ENCODE measurements at places on chromosomes 6 and 20. TPM values are rescaled to one million over a fixed set of nuclear protein-coding genes. Genes with fewer than 3 reads are reported as not detected.
A peak's percentile ranks its signal among the peaks of the same experiment; 100 is the strongest.

DNA sequence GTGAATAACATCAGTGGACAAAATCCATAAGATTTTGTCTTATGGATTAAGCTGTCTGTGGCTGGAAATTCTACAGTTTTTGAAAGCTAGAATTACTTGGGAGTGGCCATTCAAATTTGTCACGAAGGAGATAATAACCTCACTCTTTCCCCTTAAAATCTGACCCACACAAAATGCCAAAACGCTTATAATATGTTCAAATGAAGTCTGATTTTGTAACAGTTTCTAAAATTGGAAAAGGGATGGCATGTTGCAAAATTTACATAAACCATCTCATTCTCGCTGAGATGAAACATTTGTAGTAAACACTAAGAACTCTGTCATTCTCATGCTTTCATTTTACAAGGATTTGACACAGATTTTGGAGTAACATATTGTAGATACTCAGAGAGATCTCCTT is 112.7 kb downstream of the GJA1 start:
- H3K27ac ChIP-seq = no peak overlapping the region
- H3K27me3 ChIP-seq = no peaks in the 10 kb centered on the region

The SSTR4 gene
- polyA plus RNA-seq = not detected

- peaks cover 74% of the 10 kb centered on the region for H3K4me1 ChIP-seq
- peaks cover 4% of the 10 kb centered on the region for H3K36me3 ChIP-seq
- DNase-seq = peak; percentile 85
- no peak overlapping the region for H3K4me3 ChIP-seq
- H3K27ac ChIP-seq = peak overlapping the region; percentile 1
Observed at GRCh38 chr6:35024551-35025054, 116.5 kb downstream of the TCP11 start.

GRCh38 chr20:39568109-39568508 is 606.0 kb downstream of the DHX35 start:
- no peaks in the 10 kb centered on the region for H3K4me1 ChIP-seq
- no peak overlapping the region for H3K4me3 ChIP-seq
- no peaks in the 10 kb centered on the region for H3K36me3 ChIP-seq
- no peaks in the 10 kb centered on the region for H3K27me3 ChIP-seq
- H3K27ac ChIP-seq = no peak overlapping the region

DNA sequence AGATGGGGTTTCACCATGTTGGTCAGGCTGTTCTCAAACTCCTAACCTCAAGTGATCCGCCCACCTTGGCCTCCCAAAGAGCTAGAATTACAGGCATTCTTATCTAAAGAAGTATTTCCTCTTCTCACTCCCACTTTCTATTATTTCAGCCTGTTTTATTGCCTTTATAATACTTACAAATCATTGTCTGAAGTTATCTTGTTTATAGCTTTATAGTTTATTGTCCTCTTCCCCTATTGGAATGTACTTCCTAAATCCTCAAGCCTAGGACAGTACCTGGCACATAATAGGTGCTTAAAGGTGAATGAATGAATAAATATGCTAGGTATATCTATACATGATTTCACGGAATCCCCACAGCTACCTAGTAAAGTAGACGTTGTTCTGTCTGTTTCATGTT is 37.8 kb upstream of the RNF182 start:
- no peak overlapping the region for H3K27ac ChIP-seq
- H3K27me3 ChIP-seq = no peaks in the 10 kb centered on the region
- no peaks in the 10 kb centered on the region for H3K36me3 ChIP-seq

The APCDD1L gene
- 0.27 TPM for polyA plus RNA-seq

DNA sequence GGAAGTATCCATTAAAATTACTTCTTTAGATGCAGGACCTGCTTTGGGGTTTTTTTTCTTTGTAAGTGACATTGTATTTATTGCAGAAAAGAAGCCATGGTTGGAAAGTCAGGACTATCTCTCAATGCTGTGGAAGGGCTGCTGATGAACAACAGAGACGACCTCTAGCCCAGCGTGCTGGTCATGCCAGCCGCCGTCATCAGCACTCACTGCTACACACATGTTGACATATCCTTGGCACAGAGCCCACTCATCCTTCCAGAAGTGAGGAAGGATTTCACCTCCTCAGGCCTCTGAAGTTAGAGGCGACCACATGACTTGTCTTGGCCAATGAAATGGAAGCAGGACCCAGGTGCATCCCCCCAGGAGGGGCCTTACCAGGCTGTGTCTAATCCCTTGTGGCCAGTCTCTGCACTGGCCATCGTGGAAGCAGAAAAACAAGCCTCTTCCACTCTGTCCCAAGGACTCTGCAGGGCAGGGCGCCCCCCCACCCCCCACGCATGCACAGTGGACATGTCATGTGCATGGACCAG is 343.5 kb downstream of the TAF4 start:
- no peak overlapping the region for H3K27ac ChIP-seq
- no peak for DNase-seq
- H3K4me1 ChIP-seq = no peaks in the 10 kb centered on the region
- H3K27me3 ChIP-seq = no peaks in the 10 kb centered on the region
- no peaks in the 10 kb centered on the region for H3K36me3 ChIP-seq
- H3K4me3 ChIP-seq = no peak overlapping the region

GRCh38 chr6:7624796-7625710 is 35.1 kb downstream of the SNRNP48 start:
- no peaks in the 10 kb centered on the region for H3K27me3 ChIP-seq
- H3K4me3 ChIP-seq = no peak overlapping the region
- H3K4me1 ChIP-seq = peaks cover 7% of the 10 kb centered on the region
- no peak for DNase-seq
- no peaks in the 10 kb centered on the region for H3K36me3 ChIP-seq
- H3K27ac ChIP-seq = no peak overlapping the region

The SEC23B gene
- 8.5 TPM for polyA plus RNA-seq

DNA sequence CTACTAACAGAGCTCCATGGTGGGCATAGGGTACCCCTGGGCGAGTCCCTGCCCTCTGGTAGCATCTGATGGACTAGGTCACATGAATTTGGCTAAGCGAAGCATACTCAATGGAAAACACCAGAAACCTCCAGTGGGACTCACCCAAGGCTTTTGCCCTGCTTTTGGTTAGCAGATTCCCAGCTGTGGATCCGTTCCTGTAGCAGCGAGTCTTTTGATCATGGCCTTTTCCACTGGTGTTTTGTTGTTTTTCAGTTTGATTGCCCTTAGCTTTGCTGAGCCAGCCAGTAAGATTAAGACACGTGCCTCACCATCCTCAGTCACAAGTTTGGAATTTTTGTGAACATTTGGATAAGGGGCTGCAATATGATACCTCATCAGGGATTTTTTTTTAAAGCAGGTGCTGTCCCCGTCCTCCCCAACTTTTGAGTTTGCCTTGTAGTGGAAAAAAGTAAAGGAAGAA is 8.0 kb downstream of the TNFAIP3 start:
- no peaks in the 10 kb centered on the region for H3K27me3 ChIP-seq
- H3K4me1 ChIP-seq = peaks cover 33% of the 10 kb centered on the region
- no peak overlapping the region for H3K4me3 ChIP-seq
- H3K27ac ChIP-seq = no peak overlapping the region
- DNase-seq = no peak

The WFDC10B gene
- not detected for polyA plus RNA-seq

DNA sequence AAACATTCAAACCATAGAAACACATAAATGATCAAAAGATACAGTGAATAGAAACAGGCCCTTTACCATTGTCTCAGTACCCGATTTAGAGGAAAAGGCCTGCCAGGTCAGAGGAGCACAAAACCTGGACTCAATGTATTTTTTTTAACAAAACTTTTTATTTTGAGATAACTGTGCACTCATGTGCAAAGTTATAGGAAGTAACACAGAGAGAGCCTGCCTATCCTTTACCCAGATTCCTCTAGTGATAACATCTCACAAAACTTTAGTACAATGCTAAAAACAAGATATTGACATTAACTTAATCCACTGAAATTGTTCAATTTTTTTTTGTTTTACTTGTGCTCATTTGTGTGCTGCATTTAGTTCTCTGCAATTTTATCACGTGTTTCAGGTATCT is 36.8 kb upstream of the SAMD3 start:
- H3K27me3 ChIP-seq = no peaks in the 10 kb centered on the region
- H3K4me3 ChIP-seq = no peak overlapping the region
- H3K36me3 ChIP-seq = no peaks in the 10 kb centered on the region
- no peak for DNase-seq
- H3K4me1 ChIP-seq = no peaks in the 10 kb centered on the region
- no peak overlapping the region for H3K27ac ChIP-seq

- H3K27ac ChIP-seq = no peak overlapping the region
- H3K27me3 ChIP-seq = no peaks in the 10 kb centered on the region
- H3K4me3 ChIP-seq = peak overlapping the region; percentile 52
- peaks cover 17% of the 10 kb centered on the region for H3K4me1 ChIP-seq
Observed at GRCh38 chr6:21596949-21597682, 3.6 kb downstream of the SOX4 start.

DNA sequence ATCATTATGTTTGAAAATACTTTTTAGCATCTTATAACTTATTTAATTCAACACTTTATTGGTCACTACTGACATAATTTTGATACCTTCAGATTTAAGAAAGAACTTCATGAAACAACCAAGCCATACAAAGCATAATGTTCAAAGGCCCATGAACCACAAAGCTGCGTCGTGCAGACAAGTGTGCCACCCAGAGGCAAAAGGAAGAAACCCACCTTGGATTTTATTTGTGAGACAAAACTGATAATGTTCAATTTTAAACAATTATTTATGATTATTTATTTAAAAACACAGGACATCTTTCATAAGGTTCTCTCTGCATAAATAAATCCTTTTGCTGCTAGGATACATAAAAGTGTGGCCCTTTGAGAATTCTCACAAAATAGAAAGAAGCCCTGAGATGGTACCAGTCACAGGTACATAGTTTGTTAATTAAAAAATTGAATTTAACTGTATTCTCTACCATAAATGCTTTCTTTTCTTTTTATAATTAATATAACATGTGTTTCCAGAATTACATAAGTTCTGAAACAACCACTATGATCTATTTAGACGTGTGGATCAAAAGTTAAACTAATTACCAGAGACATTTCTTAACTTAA is 143.7 kb downstream of the RALGAPA2 start:
- no peaks in the 10 kb centered on the region for H3K4me1 ChIP-seq
- no peak overlapping the region for H3K27ac ChIP-seq
- H3K4me3 ChIP-seq = no peak overlapping the region

- no peaks in the 10 kb centered on the region for H3K36me3 ChIP-seq
- no peaks in the 10 kb centered on the region for H3K27me3 ChIP-seq
- DNase-seq = no peak
- H3K27ac ChIP-seq = peak overlapping the region; percentile 94
Observed at GRCh38 chr6:125781314-125781868, 9.4 kb upstream of the NCOA7 start.

DNA sequence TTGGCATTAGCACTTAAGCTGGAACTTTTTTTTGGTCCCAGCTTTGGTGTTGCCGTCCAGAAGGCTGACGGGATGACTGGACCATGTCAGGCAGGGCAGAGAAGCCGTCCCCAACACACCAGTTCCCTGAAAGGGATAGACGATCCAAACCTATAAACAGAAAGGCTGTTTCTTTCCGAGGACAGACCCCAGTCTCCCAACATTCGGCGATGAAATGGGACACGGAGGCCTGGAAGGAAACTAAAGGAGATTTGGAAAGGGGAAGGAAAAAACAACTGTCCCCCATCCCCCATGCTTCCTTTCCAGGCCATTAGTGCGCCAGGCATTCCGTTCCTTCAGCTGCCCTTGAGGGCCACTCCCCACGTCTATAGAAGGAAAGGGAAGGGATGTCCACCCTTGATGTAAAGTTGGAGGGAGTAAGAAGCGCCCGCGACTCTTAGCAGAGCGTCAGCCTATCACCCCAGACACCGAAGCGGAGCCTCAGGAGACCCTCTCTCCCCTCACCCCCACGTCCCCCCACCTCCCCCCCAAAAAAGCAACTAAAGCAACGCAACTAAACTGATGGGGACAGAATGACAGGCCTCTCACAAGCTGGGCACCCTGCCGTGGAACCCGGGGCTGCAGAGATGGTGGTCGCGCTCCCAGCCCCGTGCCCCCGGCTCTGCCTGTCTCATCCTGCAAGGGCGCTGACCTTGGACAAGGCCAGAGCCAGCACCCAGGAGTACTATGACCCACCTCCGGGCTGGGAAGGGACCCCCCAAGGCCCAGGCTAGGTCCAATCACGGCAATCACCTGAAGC is 638 bp downstream of the BLCAP start:
- peak; percentile 25 for DNase-seq
- H3K27me3 ChIP-seq = no peaks in the 10 kb centered on the region
- peak overlapping the region; percentile 96 for H3K4me3 ChIP-seq

DNA sequence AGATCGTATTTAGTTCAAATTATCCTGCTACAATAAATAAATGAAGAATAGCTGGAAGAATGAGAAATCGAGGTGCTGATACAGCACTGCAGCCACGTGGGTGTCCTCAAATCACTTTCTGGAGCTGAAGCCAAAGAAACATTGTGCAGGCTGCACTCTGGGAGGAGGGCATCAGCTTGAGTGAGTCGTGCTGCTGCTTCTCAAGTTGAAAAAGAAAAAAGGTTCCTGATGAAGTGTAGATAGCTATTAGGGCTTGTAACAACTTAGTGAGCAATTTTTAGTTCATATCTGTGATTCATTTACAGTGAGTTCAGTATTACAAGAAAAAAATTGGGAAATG is 40.5 kb downstream of the DSE start:
- no peak overlapping the region for H3K27ac ChIP-seq
- DNase-seq = no peak
- H3K36me3 ChIP-seq = no peaks in the 10 kb centered on the region
- peaks cover 35% of the 10 kb centered on the region for H3K4me1 ChIP-seq
- no peaks in the 10 kb centered on the region for H3K27me3 ChIP-seq

DNA sequence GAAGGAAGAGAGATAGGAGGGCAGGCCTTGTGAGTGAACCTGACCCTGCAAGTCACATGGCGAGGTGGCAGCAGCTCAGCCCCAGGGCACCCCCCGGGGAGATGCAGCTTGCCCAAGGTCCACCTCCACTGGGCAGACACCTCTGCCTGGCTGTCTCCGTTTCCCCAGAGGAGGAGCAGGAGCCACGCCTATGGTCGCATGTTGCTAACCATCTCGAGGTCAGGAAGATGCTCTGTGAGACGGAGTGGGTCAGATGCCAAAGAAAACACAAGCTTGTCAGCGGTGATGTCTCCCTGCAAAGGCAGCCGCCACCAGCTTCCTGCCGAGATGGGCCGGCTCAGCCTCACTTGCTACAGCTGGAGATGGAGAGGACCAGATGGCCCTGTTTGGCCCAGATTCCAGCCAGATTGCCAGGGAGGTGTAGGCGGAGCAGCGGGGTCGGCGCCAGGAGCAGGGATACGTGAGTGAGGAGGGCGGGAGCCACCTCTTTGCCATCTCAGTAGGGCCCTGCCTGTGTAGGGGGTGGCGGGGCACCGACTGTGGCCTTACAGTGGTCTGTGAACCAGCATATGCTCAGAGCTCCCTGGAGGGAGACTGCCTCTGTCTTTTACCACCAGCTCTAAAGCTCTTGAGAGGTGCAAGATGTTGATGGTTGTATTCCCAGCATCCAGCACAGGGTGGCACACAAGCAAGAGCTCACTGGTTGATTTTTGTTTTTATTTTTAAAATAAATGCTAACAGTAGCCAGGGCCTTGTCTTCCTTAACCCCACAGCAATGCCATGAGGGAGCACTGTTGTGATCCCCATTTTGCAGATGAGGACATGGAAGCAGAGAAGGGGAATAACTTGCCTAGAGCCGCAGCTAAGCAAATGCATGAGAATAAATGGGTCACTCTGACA is 42.9 kb upstream of the FAM83D start:
- H3K27ac ChIP-seq = peak overlapping the region; percentile 26
- DNase-seq = peak; percentile 47
- H3K36me3 ChIP-seq = no peaks in the 10 kb centered on the region

GRCh38 chr6:165899611-165900010 is 236.6 kb upstream of the PDE10A start:
- H3K27me3 ChIP-seq = no peaks in the 10 kb centered on the region
- no peak for DNase-seq
- no peaks in the 10 kb centered on the region for H3K36me3 ChIP-seq
- H3K4me3 ChIP-seq = no peak overlapping the region

The C6orf118 gene
- polyA plus RNA-seq = not detected

- no peaks in the 10 kb centered on the region for H3K27me3 ChIP-seq
- H3K27ac ChIP-seq = no peak overlapping the region
- no peak overlapping the region for H3K4me3 ChIP-seq
- DNase-seq = no peak
- no peaks in the 10 kb centered on the region for H3K4me1 ChIP-seq
Observed at GRCh38 chr6:50925548-50925947, 106.9 kb downstream of the TFAP2B start.

Measured in adrenal gland (tissue), 19 donors.